ENCODE measurements at places on chromosomes 16 and 17.
A peak's percentile ranks its signal among the peaks of the same experiment; 100 is the strongest.

DNA sequence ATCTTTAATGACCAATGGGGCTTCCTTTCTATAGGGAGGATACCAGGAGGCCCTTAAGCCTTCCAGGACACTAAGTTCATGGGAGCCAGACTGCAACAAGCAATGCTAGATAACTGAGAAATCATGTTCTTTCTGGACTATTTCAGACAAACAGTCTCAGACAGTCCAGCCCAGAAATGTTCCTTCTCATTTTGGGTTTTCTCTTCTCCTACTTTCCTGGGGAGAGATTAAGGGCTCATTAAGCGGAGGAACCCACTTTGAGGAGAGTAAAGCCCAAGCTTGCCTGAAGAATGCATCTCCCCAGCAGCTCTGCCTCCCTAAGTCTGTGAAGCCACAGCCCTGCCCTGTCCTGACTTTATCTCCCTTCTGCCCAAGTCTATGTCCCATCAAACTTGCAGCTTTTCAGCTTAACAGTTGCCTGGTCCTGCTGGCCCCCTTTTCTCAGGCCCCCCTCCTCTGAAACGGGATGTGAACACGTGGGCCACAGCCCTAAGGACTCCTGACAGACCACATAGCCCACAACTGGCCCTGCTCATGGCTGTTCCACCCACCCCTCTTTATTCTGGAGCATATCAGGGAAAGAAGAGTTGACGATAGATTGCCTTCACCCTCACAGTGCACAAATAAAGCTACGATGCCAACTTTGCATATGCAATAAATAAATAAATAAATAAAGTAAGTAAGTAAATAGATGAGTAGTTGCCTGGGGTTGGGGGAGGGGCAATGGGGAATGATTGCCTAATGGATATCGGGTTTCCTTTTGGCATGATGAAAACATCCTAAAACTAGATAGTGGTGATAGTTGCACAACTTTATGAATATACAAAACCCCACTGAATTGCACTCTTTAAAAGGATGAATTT lies 111.0 kb downstream of the N4BP1 start:
- no peaks in the 10 kb centered on the region for H3K36me3 ChIP-seq
- H3K4me1 ChIP-seq, result no peaks in the 10 kb centered on the region
- no peak overlapping the region for H3K4me3 ChIP-seq
- no peak for DNase-seq
- no peak overlapping the region for H3K27ac ChIP-seq

- H3K4me1 ChIP-seq, result no peaks in the 10 kb centered on the region
- H3K36me3 ChIP-seq, result no peaks in the 10 kb centered on the region
- DNase-seq, result no peak
- no peaks in the 10 kb centered on the region for H3K27me3 ChIP-seq
Measured at GRCh38 chr16:11212798-11213196, 43.2 kb downstream of the SOCS1 start.

DNA sequence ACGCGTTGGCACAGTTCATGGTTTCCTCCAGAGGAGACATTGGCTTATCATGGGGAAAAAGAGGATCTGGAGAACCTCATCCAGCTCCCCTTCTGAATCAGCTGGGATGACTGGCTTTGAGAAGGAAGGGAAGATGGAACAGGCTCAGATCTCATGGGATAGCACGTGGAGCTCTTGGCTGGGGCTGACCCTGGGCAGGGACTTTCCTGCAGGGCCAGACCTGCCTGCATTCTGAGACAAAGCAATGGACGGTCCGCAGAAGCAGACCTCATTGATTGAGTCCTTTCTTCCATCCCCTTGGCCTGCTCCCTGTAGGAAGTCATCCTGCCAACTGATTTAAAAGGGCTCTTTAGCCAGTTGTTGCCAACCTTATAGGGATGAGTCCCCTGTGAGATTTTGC lies 26.2 kb downstream of the PLCD3 start:
- H3K27ac ChIP-seq, result no peak overlapping the region
- H3K4me3 ChIP-seq, result no peak overlapping the region
- DNase-seq, result no peak
- peaks cover 68% of the 10 kb centered on the region for H3K36me3 ChIP-seq
- no peaks in the 10 kb centered on the region for H3K4me1 ChIP-seq
- H3K27me3 ChIP-seq, result no peaks in the 10 kb centered on the region

- no peak for DNase-seq
- peak overlapping the region; percentile 74 for H3K27ac ChIP-seq
- no peak overlapping the region for H3K4me3 ChIP-seq
Measured at GRCh38 chr16:85557971-85558657, 55.0 kb upstream of the GSE1 start.

GRCh38 chr16:82589407-82589806 lies 37.4 kb upstream of the CDH13 start:
- no peaks in the 10 kb centered on the region for H3K36me3 ChIP-seq
- H3K4me3 ChIP-seq, result no peak overlapping the region
- H3K27ac ChIP-seq, result no peak overlapping the region

- H3K36me3 ChIP-seq, result no peaks in the 10 kb centered on the region
- no peak for DNase-seq
- H3K27ac ChIP-seq, result no peak overlapping the region
- H3K4me1 ChIP-seq, result peaks cover 11% of the 10 kb centered on the region
Measured at GRCh38 chr16:66425651-66426050, 1.4 kb upstream of the BEAN1 start.

DNA sequence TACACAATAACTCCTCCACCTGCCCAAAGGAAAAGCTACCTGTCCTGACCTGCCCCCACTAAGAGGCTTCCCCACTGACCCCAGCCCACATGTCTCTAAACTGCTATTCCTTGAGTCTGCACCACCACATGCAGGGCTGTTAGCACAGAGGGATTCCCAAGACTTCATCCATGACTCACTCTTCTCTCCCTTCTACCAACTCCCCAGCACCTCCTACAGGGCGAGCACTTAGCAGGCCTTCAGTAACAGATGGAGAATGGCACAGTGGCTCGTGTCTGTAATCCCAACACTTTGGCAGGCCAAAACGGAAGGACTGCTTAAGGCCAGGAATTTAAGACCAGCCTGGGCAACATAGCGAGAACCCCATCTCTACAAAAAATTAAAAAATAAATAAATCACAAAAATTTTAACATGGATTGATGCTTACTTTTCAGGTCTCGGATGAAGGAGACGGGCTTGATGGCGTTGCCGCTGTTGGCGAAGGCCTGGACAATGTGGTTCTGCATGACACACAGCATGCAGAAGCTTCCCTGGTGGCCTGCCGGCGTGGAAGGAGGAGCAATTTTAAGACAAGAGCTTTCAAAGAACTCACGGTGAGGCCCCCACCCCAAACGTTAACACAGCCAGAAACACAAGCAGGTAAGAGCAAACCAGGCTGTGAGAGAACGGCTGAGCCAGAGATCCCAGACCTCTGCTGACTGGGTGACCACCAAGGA lies 12.0 kb downstream of the USP36 start:
- peaks cover 79% of the 10 kb centered on the region for H3K36me3 ChIP-seq
- peaks cover 2% of the 10 kb centered on the region for H3K4me1 ChIP-seq
- no peak overlapping the region for H3K27ac ChIP-seq
- no peak for DNase-seq
- no peaks in the 10 kb centered on the region for H3K27me3 ChIP-seq

DNA sequence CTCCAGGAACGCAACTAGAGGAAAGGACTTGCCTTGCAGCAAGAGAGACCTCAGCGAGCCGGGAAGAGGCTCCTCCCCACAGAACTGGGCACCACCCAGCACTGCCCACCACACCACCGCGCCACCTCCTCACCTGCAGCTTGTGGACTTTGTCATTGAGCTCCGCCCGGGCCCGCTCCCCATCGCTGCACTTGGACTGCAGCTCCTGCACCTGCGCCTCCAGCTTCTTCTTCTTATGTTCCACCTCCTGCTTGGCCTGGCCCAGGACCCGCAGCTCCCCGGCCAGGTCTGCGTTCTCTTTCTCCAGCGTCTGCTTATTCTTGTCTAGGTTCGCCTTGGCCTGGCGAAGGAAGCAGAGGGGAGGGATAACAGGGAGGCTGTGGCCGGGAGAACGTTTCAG lies 76.7 kb downstream of the NDE1 start:
- H3K4me3 ChIP-seq, result no peak overlapping the region
- no peaks in the 10 kb centered on the region for H3K4me1 ChIP-seq
- no peaks in the 10 kb centered on the region for H3K27me3 ChIP-seq
- no peak for DNase-seq
